ENCODE measurements at places on chromosomes 5 and 9. TPM values are rescaled to one million over a fixed set of nuclear protein-coding genes. Genes with fewer than 3 reads are reported as not detected.

Gene SLC25A48
- total RNA-seq, result not detected

Gene HTR1A
- not detected for total RNA-seq

Gene SPINK6
- not detected for total RNA-seq

Gene FRRS1L
- total RNA-seq, result under 0.01 TPM

Gene KYAT1
- total RNA-seq, result 9.7 TPM

Gene LHX3
- not detected for total RNA-seq

Measured in dermis blood vessel endothelial cell (primary cell).